ENCODE measurements at places on chromosomes 6 and 20. TPM values are rescaled to one million over a fixed set of nuclear protein-coding genes. Genes with fewer than 3 reads are reported as not detected.

The MCHR2 gene
- total RNA-seq = 8.5 TPM

The SMLR1 gene
- not detected for total RNA-seq

The MYO6 gene
- 40.1 TPM for total RNA-seq

The PTGIS gene
- 7.5 TPM for total RNA-seq

The HNF4A gene
- total RNA-seq = not detected

The CALHM4 gene
- total RNA-seq = not detected

The COX4I2 gene
- not detected for total RNA-seq

The FOXF2 gene
- 2.5 TPM for total RNA-seq

The NKAIN4 gene
- 17.8 TPM for total RNA-seq

The LAMA5 gene
- 44.4 TPM for total RNA-seq

The WFDC5 gene
- not detected for total RNA-seq

The GCNT2 gene
- total RNA-seq = 26.3 TPM

The ABHD16B gene
- not detected for total RNA-seq

The CABLES2 gene
- 7.2 TPM for total RNA-seq

The SLPI gene
- total RNA-seq = not detected

The SFTA2 gene
- total RNA-seq = not detected

The RSPO4 gene
- not detected for total RNA-seq

The CAGE1 gene
- not detected for total RNA-seq

The SIGLEC1 gene
- total RNA-seq = not detected

The PRSS35 gene
- total RNA-seq = 2.5 TPM

The CYP24A1 gene
- not detected for total RNA-seq

The PBOV1 gene
- not detected for total RNA-seq

The KCNB1 gene
- 14.4 TPM for total RNA-seq

The KCNQ5 gene
- 26.9 TPM for total RNA-seq

The EFCAB8 gene
- total RNA-seq = not detected

The GMEB2 gene
- 9.7 TPM for total RNA-seq

The HCRTR2 gene
- 14.1 TPM for total RNA-seq

The C6orf15 gene
- total RNA-seq = not detected

The OTOR gene
- total RNA-seq = 1.9 TPM

The RHAG gene
- total RNA-seq = 0.31 TPM

The CAP2 gene
- 43.2 TPM for total RNA-seq

The PPP1R3G gene
- total RNA-seq = 1.3 TPM

The ROS1 gene
- total RNA-seq = not detected

The GPX5 gene
- not detected for total RNA-seq

The LINC00237 gene
- total RNA-seq = 2.8 TPM

The GSTA4 gene
- total RNA-seq = 133 TPM

The PLG gene
- total RNA-seq = not detected

The OR2B6 gene
- not detected for total RNA-seq

The KHDRBS2 gene
- total RNA-seq = 98.6 TPM

The ENPP3 gene
- 0.63 TPM for total RNA-seq

The CPNE5 gene
- total RNA-seq = 15.3 TPM

The IL17A gene
- not detected for total RNA-seq

The ADGB gene
- total RNA-seq = 0.31 TPM

The CNR1 gene
- total RNA-seq = 344 TPM

The HLA-DRB1 gene
- total RNA-seq = 1.6 TPM

The AVP gene
- not detected for total RNA-seq

The GMPR gene
- total RNA-seq = 0.63 TPM

The OPRL1 gene
- total RNA-seq = 11.0 TPM

The MED23 gene
- 81.1 TPM for total RNA-seq

The HLA-DMB gene
- total RNA-seq = 0.31 TPM

The PRRC2A gene
- total RNA-seq = 94.8 TPM
